Effector memory CD8-positive, alpha-beta T cell (primary cell): ENCODE measurements at places on chromosomes 5 and 9.

GRCh38 chr9:5336688-5337087 lies 3.0 kb downstream of the RLN1 start:
- peak overlapping the region; percentile 66 for H3K27ac ChIP-seq
- no peaks in the 10 kb centered on the region for H3K27me3 ChIP-seq
- peaks cover 34% of the 10 kb centered on the region for H3K4me1 ChIP-seq
- H3K4me3 ChIP-seq: peak overlapping the region; percentile 59
- H3K36me3 ChIP-seq: peaks cover 5% of the 10 kb centered on the region
- DNase-seq: peak; percentile 27

- peak overlapping the region; percentile 98 for H3K4me3 ChIP-seq
- DNase-seq: no peak
- H3K4me1 ChIP-seq: peaks cover 36% of the 10 kb centered on the region
- H3K27me3 ChIP-seq: no peaks in the 10 kb centered on the region
Observed at GRCh38 chr5:112978836-112979235, 2.2 kb downstream of the DCP2 start.

DNA sequence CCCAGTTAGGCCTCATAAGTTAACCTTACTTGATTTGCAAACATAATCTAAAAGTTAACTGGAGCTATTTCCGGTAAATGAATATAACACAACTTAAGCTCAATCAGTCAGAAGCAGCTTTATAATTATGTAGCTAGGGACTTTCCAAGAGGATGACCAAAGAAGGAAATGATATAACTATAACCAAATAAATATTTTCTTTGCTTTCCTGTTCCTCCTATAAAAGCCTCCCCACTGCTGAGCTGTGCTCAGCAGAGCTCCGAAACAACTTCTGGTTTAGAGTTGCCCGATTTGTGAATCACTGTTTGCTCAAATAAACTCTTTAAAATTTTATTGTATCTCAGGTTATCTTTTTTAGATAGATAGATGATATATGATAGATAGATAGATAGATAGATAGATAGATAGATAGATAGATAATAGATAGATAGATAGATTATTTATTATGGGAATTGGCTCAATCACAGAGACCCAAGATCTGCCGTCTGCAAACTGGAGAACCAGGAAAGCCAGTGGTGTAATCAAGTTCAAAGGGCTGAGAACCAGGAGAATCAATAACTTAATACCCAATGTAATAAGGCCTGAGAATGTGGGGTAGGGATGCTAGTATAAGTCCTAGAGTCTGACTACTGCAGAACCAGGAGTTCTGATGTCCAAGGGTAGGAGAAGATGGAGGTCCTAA lies 19.3 kb upstream of the TMEM161B start:
- no peaks in the 10 kb centered on the region for H3K27me3 ChIP-seq
- no peak overlapping the region for H3K27ac ChIP-seq
- H3K4me3 ChIP-seq: no peak overlapping the region
- H3K4me1 ChIP-seq: no peaks in the 10 kb centered on the region

GRCh38 chr9:92669527-92669889 lies 423 bp downstream of the IPPK start:
- H3K27me3 ChIP-seq: no peaks in the 10 kb centered on the region
- H3K4me3 ChIP-seq: peak overlapping the region; percentile 90
- peak overlapping the region; percentile 96 for H3K27ac ChIP-seq
- no peak for DNase-seq
- peaks cover 29% of the 10 kb centered on the region for H3K4me1 ChIP-seq

DNA sequence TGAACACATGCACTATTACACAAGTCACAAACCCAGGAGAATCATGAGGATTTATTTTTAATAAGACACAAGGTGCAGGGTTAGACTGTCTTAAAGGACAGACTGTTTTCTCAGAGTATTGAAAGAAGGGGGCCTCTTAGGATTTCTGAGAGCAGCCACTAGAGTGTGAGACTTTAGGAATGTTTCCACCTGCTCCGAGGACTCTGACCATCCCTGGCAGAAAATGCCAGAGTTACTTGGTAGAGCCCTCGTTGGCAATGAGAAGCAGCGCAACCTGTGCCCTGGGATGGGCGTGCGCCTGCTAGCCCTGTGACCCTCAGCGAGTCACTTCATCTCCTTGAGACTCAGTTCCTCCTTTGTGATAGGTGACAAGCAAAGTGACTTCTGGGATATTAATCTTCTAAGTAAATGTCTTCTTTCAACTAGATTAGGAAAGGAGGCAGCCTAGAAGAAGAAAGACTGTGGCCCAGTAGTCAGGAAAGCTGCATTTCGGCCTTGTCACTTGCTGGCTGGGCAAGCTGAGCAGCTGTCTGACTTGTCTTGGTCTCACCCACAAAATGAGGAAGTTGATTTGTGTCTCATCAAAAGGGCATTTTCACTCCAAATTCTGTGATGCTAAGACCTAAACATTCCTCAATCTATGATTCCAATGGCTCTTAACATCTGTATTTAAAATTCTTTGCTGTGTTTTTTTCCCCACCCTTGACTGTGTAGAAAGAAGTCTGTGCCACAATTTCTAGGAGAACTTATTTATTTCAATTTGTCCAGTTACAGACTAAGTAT lies 60.5 kb downstream of the PTCD2 start:
- no peak for DNase-seq
- no peak overlapping the region for H3K4me3 ChIP-seq
- H3K27me3 ChIP-seq: peaks cover 33% of the 10 kb centered on the region

- no peak overlapping the region for H3K27ac ChIP-seq
- H3K4me3 ChIP-seq: no peak overlapping the region
- DNase-seq: no peak
- H3K27me3 ChIP-seq: no peaks in the 10 kb centered on the region
Observed at GRCh38 chr5:124747791-124748686, 1.6 kb upstream of the ZNF608 start.

GRCh38 chr5:39515881-39516280 lies 91.1 kb upstream of the DAB2 start:
- no peak for DNase-seq
- H3K27ac ChIP-seq: no peak overlapping the region
- no peaks in the 10 kb centered on the region for H3K4me1 ChIP-seq
- H3K36me3 ChIP-seq: no peaks in the 10 kb centered on the region
- peaks cover 22% of the 10 kb centered on the region for H3K27me3 ChIP-seq
- H3K4me3 ChIP-seq: no peak overlapping the region

- peaks cover 23% of the 10 kb centered on the region for H3K36me3 ChIP-seq
- peak overlapping the region; percentile 93 for H3K27ac ChIP-seq
- peak; percentile 46 for DNase-seq
- no peaks in the 10 kb centered on the region for H3K27me3 ChIP-seq
- H3K4me1 ChIP-seq: peaks cover 19% of the 10 kb centered on the region
Observed at GRCh38 chr5:139747583-139748504, 47.8 kb upstream of the PSD2 start.

DNA sequence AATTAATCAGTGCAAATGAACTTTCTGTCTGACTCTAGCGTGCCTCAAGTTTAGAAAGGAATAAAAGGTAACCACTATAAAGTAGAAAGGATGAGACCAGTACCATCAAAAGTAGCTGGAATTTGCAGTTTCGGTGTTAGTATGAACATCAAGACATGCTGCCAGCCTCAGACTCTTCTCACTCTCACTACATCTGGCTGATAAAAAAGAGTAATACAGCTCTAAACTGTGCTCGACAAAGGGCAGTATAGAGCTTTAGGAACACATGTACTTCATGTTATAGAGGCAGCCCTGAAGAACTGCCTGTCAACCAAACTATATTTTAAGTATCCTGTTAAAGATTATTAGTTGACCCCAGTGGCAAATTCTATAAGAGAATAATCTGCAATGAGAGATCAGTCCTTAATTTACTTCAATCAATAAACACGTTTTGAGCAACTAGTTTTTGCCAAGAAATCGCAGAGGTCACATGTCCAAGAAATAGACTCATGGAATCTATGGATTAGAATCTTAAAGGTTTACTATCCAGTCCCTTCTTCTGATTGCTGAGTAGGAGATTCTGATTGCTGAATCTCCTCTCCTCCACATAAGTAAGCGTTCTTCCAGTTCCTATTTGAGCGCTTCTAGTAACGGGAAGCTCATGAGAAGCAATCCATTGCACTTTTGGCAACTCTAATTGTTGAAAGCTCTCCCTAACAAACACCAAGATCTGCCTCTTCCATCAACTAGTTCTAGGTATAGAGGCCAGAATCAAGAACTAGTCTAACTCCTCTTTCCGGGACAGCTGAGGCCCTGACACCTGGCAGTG lies 941 bp downstream of the XPA start:
- peaks cover 24% of the 10 kb centered on the region for H3K36me3 ChIP-seq
- H3K4me3 ChIP-seq: peak overlapping the region; percentile 87
- no peak for DNase-seq
- peaks cover 40% of the 10 kb centered on the region for H3K4me1 ChIP-seq
- peaks cover 4% of the 10 kb centered on the region for H3K27me3 ChIP-seq
- peak overlapping the region; percentile 95 for H3K27ac ChIP-seq

- H3K4me3 ChIP-seq: no peak overlapping the region
- no peak for DNase-seq
- no peak overlapping the region for H3K27ac ChIP-seq
- peaks cover 5% of the 10 kb centered on the region for H3K27me3 ChIP-seq
- H3K36me3 ChIP-seq: no peaks in the 10 kb centered on the region
Observed at GRCh38 chr5:3118340-3118739, 366.9 kb upstream of the IRX2 start.

GRCh38 chr9:121268851-121269641 lies 1.1 kb downstream of the GSN start:
- peak overlapping the region; percentile 84 for H3K4me3 ChIP-seq
- peak overlapping the region; percentile 20 for H3K27ac ChIP-seq
- no peak for DNase-seq
- H3K27me3 ChIP-seq: no peaks in the 10 kb centered on the region
